ENCODE measurements at places on chromosomes 3 and 15.

DNA sequence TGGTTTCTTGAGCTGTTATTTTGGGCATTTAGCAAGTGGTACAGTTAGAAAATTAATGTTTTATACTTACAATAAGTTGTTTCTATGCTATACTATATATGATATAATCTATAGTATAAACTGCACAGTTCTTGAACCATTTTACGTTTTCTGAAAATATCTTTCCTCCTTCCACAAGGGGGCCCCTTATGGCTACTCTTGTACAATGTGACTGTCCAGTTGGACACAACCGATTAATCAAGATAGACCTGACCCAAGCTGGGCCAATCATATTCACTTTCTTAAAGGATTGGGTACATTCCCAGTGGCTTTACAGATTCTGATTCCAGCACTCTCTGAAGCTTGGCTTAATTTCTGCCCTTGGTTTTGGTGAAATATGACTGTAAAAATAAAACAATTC lies 953.4 kb downstream of the AGBL1 start:
- no peak for DNase-seq

GRCh38 chr15:83304861-83305703 lies 20.6 kb upstream of the BNC1 start:
- no peak for DNase-seq

DNA sequence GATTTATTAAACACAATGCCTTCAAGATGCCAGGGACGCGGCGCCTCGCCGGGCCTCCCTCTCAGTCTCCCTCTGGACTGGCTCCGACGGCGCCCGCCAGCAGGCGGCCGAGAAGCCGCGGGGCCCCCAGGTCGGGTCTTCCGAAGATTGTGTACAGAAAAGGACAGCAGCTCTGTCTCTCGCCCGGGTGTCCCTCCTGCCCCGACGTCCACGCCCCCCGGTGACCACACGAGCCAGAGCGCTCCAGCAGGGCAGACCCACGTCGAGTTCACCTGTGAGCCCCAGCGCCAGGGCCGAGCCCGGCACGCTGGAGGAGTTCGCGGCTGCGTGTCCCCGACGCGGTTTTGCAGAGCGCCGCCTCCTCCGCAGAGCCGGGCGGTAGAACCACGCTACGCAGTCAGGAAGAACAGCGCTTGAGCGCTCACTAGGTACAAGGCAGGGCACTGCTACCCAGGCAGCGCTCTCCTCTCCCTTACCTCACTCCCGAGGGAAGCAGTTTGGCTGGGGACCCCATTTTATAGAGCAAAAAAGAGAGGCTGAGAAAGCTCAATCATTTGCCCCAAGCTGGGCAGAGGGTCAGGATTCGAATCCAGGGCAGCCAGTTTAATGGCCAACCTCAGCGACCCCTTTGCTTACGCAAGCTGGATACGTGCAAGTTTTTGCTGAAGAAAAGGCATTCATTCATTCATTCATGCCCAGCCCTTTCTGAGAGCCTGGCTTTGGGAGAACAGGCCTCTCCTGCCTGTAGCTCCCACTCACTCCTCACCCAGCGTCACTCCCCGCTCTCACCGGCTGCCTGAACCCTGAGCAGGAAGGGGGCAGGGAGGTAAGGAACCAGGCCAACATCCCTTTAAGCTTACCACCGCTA lies 3.0 kb upstream of the TLE3 start:
- no peak for DNase-seq

DNA sequence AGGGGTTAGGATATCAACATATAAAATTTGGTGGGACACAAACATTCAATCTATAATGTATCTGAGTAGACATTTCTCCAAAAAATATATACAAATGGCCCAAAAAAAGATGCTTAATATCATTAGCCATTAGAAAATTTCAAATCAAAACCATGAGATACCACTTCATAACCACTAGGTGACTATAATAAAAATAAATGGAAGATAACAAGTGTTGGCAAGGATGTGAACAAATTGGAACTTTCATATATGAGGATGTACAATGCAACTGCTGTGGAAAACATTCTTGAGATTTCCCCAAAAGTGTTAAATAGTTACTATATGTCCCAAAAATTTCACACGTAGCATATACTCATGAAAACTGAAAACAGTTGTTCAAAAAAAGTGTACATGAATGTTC lies 36.5 kb upstream of the WNT7A start:
- DNase-seq: no peak

GRCh38 chr15:37783290-37783689 lies 151.2 kb upstream of the TMCO5A start:
- no peak for DNase-seq

DNA sequence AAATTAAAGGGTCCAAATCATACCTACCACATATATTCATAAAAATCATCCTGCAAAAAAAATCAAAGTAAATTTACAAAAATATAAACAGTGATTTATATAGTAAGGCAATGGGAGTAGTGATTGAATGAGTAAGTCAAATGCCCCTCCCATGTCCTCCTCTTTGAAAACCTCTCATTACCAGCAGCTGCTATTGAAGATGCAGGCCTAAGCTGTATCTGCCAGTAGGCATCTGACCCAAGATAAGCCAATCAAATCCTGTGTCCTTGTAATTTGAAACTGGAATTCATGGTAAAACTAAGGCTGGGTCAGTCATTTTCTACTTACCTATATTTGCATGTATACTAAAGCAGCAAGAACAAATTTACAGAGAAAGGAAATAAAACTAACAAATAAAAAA lies 60.4 kb upstream of the POU1F1 start:
- no peak for DNase-seq
